Cardiac septum (tissue), 1 donor: ENCODE measurements at places on chromosomes 4 and X. TPM values are rescaled to one million over a fixed set of nuclear protein-coding genes. Genes with fewer than 3 reads are reported as not detected.
A peak's percentile ranks its signal among the peaks of the same experiment; 100 is the strongest.

Gene TAF7L
- total RNA-seq: not detected

Gene TIMP1
- total RNA-seq: 255 TPM

GRCh38 chrX:49282647-49283011 is 13.0 kb downstream of the PPP1R3F start:
- DNase-seq: peak; percentile 70

DNA sequence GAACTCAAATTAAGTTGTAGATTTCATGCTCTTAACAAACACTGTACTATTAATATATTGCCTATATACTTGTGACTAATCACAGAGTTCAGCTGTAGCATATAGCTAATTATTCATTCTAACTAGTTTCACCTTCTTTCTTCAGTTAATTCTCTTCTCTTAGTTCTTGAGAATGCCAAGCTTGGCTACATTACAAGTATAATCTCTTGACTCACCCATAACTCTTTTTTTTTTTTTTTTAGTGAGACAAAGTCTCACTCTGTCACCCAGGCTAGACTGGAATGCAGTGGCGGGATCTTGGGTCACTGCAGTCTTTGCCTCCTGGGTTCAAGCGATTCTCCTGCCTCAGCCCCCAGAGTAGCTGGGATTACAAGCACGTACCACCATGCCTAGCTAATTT is 5.4 kb downstream of the KLHL5 start:
- DNase-seq: no peak

DNA sequence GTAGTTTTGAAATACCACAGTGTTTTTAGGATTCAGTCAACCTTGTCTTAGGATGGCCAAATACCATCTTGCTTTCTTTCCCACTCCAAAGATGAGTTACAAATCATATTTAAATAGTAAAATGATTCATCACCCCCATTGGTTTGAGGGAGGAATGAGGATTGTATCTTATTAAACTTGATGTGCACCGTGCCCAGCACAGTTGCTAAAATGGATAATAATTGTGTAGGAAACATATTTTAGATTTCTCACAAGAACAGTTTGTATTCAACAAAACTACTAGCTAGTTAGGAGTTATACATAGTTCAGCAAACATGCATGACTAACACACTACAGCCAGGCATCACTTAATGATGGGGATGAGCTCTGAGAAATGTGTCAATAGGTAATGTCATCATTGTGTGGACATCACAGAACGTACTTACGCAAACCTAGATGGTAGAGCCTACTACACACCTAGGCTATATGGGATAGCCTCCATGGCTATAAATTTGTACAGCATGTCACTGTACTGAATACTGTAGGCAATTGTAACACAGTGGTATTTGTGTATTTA is 245.4 kb downstream of the FBXW7 start:
- DNase-seq: no peak
